ENCODE measurements at places on chromosomes 5 and 9. TPM values are rescaled to one million over a fixed set of nuclear protein-coding genes. Genes with fewer than 3 reads are reported as not detected.

WWC1 gene
- 88.3 TPM for total RNA-seq

AGXT2 gene
- total RNA-seq, result not detected

ELAVL2 gene
- total RNA-seq, result not detected

AIF1L gene
- total RNA-seq, result 1.7 TPM

SYNPO gene
- total RNA-seq, result 26.6 TPM

FOXD4L4 gene
- total RNA-seq, result not detected

PCDHA4 gene
- 1.5 TPM for total RNA-seq

CDC20B gene
- 0.09 TPM for total RNA-seq

GDF9 gene
- total RNA-seq, result 0.14 TPM

SHOC1 gene
- not detected for total RNA-seq

Measured in A549 treated with Mapracorat at 1 μM for 4 hours (cell line).